ENCODE measurements at places on chromosomes 1 and 21.

DNA sequence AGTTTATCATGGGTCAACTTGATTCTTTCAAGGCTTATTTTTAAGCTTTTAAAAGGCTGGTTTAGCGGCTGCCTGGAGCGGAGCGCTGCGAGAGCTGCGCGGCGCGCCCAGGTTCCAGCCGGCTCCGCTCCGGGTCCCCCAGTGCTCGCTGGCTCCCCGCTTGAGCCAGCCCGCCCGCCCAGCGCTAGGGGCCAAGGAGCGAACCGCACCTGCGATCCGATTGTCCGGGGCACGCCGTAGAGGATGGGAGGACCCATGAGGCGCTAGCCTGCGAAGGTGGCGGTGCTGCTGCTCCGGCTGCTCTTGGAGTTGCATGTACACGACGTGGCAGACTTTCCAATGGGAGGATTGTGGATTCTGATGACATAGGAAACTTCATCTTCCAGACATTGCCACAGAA, 9.9 kb upstream of the CFHR4 start:
- no peak for DNase-seq

- DNase-seq: no peak
These were observed 24.5 kb upstream of the PKP1 start for GRCh38 chr1:201258763-201259230.

DNA sequence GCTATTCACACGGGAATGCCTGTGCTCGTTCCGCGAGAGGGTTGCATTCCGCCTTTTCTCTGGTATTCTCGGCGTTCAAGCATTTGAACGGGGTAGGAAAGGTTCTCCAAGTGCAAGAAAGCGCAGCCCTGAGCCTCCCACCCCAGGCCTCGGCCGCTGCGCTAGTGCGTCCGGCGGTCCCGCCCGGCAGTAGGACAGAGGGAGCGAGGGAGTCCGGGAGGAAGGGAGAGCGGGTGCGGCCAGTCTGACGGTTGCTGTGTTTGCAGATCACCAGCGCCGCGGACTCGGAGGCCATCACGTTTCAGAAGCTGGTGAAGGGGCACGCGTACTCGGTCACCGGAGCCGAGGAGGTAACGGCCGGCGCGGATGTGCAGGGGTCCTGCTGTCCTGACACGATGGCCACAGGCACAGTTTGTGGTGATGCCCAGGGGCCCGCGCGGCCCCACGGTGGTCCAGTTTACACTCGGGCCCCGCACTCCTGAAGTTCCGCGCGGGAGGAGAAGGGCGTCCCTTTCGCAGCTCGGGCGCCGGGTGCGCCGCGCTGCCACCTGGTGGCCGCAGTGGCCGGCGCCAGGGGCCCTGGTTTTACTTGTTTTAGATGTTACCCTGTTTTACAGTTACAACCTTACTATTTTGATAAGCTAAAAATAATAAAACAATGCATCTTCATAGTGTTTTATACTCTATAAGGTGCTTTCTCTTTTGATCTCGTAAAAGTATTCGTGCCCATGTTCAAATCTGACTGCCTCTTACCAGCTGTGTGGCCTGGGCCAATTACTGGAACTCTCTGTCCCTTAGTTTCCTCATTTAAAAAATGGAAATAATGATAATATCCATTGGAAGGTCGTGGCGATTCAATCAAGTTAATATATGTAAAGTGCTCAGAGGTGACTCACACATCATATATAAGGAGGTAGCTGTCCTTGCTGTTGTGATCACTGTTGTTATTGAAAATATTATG, 36.7 kb downstream of the CAPN2 start:
- peak; percentile 68 for DNase-seq

GRCh38 chr1:60280819-60281218, 207.2 kb upstream of the C1orf87 start:
- no peak for DNase-seq

DNA sequence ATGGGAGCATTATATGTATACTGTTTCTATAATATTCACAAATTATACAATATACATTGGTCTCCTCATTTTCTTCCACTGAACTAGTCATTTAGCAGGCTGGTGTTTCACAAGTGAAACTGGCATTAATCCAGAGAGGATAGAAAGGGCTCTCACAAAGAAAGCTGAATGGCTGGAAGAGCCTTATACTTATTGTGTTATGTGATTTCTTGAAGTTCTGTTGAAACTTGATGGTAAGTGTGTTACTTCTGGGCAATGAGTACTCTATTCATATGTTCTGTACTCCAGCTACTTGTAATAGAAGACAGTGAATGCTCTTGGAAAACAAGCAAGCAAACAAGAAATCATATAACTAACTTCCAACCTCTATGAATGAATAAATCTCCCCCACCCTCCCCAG, 14.9 kb downstream of the STX12 start:
- DNase-seq: no peak

All from stimulated activated CD4-positive, alpha-beta T cell treated with anti-CD3 and anti-CD28 coated beads, Interleukin-4, amount 100 ng/mL, for 4 hours (primary cell).